ENCODE measurements at places on chromosomes 1 and 21.

DNA sequence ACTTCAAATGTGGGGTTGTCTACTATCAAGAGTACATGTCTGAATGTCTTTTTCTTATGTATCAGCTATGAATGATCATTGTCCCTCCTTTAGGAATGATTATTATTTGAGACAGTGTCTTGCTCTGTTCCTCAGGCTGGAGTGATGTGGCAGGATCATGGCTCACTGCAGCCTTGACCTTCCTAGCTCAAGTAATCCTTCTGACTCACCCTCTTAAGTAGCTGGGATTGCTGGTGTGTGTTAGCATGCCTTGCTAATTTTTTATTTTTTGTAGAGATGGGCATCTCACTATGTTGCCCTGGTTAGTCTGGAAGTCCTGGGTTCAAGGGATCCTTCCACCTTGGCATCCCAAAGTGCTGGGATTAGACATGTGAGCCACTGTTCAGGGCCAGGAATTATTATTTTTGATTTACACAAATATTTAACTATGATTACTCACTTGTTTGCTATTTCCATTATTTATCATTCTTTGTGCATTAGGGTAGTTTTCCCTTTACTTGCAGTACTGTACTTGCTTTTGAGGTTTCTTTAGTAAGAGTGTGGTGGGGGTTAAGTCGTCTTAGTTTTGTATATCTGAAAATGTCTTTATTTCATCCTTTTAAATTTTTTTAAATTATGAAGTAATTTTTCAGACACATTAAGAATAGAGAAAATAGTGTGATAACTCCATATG is 12.8 kb downstream of the S100A7 start:
- no peak for DNase-seq

DNA sequence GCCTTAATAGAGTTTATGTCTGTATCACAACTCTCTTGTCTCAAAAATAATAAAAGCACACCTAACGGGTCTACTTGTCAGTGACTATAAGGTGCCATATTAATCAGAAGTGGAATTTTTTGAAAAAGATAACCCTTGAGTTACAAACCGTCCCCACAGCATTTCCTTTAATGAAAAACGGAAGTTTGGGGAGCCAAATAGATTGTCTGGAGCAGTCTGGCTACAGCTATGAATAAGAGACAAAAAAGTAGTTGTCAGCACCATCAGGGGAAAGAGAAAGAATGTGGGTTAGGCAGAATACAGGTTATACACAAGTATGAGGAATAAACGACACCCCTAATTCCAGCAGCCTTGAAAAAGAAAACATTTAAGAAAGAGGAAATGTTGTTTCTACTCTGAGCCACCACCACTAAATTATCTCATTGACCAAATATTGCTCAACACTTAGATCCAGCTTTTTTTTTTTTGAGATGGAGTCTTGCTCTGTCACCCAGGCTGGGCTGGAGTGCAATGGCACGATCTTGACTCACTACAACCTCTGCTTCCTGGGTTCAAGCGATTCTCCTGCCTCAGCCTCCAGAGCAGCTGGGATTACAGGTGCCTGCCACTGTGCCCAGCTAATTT is 29.4 kb upstream of the USP24 start:
- DNase-seq, result no peak

DNA sequence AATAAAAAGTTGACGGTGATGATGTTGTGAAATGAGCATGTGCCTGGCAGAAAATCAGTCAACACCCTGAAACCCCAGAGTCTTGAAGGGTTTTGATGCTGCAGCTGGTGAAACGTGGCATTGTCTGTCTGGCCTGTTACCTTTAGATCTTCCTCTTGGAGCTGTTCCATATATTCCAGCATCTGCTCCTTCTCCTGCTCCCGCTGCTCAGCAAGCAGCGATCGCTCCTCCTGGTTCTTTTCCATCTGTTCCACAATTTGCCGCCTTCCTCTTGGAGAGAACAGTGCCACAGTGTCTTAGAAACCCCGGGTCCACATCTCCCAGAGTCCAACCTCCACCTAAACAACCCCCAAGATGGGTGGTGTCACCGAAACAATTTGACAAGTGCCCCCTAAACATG is 15.7 kb downstream of the CFAP45 start:
- DNase-seq, result no peak

DNA sequence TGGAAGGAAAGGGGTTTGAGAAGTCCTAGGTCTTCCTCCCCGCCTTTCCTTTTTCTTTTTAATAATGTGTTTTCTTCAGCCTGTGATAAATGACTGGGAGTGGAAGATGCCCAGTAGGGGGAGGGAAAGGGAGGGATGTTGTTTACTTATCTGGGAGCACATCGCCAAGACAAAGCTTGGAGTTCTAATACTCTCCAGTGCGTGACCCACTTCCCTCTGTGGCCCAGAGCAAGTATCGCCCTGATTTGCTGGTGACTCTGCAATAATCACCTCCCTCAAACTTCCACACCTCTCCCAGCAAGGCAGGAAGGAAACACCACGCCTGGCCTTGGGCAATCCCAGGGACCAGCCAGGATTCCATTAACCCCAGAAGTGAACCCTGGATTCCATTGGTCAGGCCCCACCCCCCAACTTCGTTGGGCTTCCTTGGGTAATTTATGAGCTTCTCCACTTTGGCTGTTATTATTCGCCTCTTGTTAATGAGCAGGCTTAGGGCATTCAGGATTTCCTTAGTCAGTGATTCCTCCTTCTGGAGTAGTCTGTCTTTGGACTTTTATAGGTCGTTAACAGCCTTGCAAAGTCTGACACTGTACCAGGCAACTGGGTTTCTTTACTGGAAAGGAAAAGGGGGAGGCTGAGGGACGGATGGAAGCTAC is 24.3 kb upstream of the GRHL3 start:
- no peak for DNase-seq

- no peak for DNase-seq
Observed at GRCh38 chr1:2073382-2074230, 23.4 kb downstream of the PRKCZ start.

Measured in NCI-H510A (cell line).